ENCODE measurements at places on chromosomes 4 and X. TPM values are rescaled to one million over a fixed set of nuclear protein-coding genes. Genes with fewer than 3 reads are reported as not detected.

The FRMPD4 gene
- not detected for total RNA-seq

DNA sequence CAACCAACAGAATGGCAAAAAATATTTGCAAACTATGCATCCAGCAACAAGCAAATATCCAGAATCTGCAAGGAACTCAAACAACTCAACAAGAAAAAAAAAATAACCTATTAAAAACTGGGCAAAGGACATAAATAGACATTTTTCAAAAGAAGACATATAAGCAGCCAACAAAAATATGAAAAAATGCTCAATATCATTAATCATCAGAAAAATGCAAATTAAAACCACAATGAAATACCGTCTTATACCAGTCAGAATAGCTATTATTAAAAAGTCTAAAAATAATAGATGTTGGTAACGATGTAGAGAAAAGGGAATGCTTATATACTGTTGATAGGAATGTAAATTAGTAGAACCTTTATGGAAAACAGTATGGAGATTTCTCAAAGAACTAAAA lies 53.4 kb downstream of the WDR19 start:
- no peak for DNase-seq

- DNase-seq = no peak
These were observed 8.1 kb upstream of the ADGRG4 start for GRCh38 chrX:136292656-136293055.

The ADGRG2 gene
- 0.43 TPM for total RNA-seq

The ZNF630 gene
- 2.1 TPM for total RNA-seq

The CSN1S1 gene
- total RNA-seq = not detected

DNA sequence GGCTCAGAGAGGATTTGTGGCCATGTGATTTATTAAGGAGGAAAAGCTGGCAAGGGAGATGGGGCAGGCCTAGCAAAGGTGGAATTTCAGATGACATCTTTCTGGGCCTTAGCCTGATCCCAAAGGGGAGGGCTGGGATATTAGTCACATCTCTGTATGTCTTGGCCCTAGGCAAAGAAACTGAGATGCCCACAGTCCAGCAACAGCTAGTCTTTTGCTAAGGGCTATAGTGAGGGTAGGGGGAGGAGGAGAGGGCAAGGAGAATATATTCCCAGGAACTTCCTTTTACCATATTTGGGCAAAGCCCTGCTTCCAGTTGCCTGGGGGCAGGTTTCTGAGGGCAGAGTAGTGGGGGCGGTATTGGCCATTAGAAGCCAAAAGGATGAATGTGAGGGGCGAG lies 209.8 kb upstream of the NR3C2 start:
- peak; percentile 3 for DNase-seq

GRCh38 chrX:53288189-53288588 lies 6.8 kb upstream of the IQSEC2 start:
- DNase-seq = peak; percentile 84

- no peak for DNase-seq
These were observed 324.8 kb downstream of the FRMPD4 start for GRCh38 chrX:12463052-12463451.

Data from neural progenitor cell (in vitro differentiated cells).